Ovary (tissue), 10 donors: ENCODE measurements at places on chromosomes 7 and 10. TPM values are rescaled to one million over a fixed set of nuclear protein-coding genes. Genes with fewer than 3 reads are reported as not detected.

DNA sequence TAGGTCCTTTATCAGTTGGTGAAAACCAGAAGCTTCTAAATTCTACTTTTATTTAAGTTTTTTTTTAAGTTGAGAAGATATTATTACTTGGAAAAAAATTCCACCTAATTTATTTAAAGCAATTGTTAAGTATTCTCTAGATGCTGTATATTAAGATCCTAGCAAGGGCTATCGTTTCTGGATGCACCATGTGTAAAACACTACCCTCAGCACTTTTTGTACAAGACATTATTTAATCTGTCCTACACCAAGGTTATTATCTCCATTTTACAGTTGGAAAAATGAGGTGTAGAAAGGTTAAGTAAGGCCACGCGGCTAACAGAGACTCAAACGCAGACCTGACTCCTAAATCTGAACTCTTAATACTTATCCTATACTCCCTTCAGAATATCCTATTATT lies 19.8 kb downstream of the RAB11FIP2 start:
- H3K4me1 ChIP-seq: no peaks in the 10 kb centered on the region
- H3K36me3 ChIP-seq: no peaks in the 10 kb centered on the region

DNA sequence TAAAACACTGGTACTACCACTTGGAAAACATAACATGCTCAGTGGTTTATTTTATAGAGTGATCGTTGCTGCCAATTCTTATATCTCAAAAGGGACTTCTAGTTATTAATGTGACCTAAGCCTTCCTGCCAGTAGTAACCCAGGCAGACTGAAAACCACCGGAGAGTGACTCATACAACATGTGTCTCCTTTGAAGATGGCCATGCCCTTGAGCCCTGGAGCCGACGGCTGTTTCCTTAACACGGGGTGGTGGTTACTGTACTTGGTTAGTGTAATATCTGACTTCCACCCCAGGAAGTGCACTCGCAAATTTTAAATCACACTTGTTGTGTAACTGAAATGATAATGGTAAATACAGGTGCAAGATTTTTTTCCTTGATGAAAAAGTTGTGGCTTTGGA lies 30.5 kb downstream of the JAKMIP3 start:
- no peak for DNase-seq
- H3K27me3 ChIP-seq: no peaks in the 10 kb centered on the region
- H3K4me1 ChIP-seq: no peaks in the 10 kb centered on the region
- H3K27ac ChIP-seq: no peak overlapping the region

DNA sequence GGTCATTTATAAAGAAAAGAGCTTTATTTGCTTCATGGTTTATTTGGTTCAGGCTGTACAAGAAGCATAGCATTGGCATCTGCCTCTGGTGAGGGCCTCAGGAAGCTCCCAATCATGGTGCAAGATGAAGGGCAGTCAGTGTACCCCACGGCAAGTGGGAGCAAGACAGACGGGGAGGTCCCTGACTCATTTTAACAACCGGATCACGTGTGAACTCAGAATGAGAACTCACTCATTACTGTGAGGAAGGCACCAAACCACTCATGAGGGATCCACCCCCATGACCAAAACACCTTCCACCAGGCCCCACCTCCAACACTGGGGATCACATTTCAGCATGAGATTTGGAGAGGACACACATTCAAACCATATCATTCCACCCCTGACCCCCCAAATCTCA lies 15.7 kb upstream of the CRYGN start:
- no peak overlapping the region for H3K27ac ChIP-seq
- H3K4me1 ChIP-seq: peaks cover 6% of the 10 kb centered on the region
- H3K27me3 ChIP-seq: no peaks in the 10 kb centered on the region
- no peaks in the 10 kb centered on the region for H3K36me3 ChIP-seq

DNA sequence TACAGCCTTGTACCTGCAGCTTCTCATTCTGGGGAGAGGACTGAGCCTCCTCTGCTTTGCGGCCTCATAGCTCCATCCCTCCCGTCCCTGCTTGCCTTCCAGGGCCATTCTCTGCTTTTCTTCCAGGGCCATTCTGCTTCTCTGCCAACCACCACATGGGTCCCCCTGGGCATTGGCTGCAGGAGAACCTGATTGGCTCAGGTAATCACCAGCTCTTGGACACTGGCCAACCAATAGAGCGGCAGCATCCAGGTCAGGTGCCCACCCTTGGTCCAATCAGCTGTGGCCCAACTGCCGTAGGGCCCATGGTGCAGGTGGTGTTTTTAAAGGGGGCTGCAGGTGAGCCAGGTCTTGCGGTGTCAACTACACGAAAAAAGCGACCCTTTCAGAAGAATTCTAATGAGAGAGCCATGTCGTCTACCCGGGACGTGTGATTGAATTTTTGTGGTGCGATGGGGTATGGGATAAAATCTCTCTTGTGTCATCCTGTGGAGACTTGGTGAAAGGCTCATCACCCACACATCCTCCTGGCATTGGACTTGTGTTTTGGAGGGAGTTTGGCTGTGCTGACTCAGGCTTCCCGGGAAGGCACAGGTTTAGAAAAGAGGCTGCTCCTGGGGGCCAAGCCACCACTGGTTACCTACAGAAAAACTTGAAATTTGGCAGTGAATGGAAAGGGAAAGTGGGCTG lies 46.0 kb upstream of the PODXL start:
- H3K4me1 ChIP-seq: no peaks in the 10 kb centered on the region
- no peak overlapping the region for H3K27ac ChIP-seq
- H3K36me3 ChIP-seq: no peaks in the 10 kb centered on the region
- no peaks in the 10 kb centered on the region for H3K27me3 ChIP-seq

GRCh38 chr7:68813551-68814080 lies 784.7 kb upstream of the AUTS2 start:
- no peak overlapping the region for H3K27ac ChIP-seq
- no peaks in the 10 kb centered on the region for H3K4me1 ChIP-seq
- H3K36me3 ChIP-seq: no peaks in the 10 kb centered on the region
- no peak overlapping the region for H3K4me3 ChIP-seq

- H3K4me1 ChIP-seq: no peaks in the 10 kb centered on the region
- H3K27ac ChIP-seq: no peak overlapping the region
- DNase-seq: no peak
- H3K36me3 ChIP-seq: no peaks in the 10 kb centered on the region
These were observed 59.4 kb downstream of the CUZD1 start for GRCh38 chr10:122786269-122786668.

GRCh38 chr7:36396150-36396549 lies 6.5 kb downstream of the ANLN start:
- peaks cover 4% of the 10 kb centered on the region for H3K4me1 ChIP-seq
- no peak overlapping the region for H3K27ac ChIP-seq

- H3K27me3 ChIP-seq: no peaks in the 10 kb centered on the region
- H3K36me3 ChIP-seq: no peaks in the 10 kb centered on the region
- DNase-seq: no peak
- peak overlapping the region; percentile 9 for H3K27ac ChIP-seq
These were observed 167.7 kb upstream of the ADO start for GRCh38 chr10:62636825-62637248.

- H3K27ac ChIP-seq: no peak overlapping the region
- no peaks in the 10 kb centered on the region for H3K27me3 ChIP-seq
- no peak for DNase-seq
These were observed 239.2 kb upstream of the GLI3 start for GRCh38 chr7:42476255-42476654.

GJD4 gene
- total RNA-seq: not detected

KLF14 gene
- 0.28 TPM for total RNA-seq
